SK-MEL-5 (cell line): ENCODE measurements at places on chromosomes 2 and 18. TPM values are rescaled to one million over a fixed set of nuclear protein-coding genes. Genes with fewer than 3 reads are reported as not detected.

DNA sequence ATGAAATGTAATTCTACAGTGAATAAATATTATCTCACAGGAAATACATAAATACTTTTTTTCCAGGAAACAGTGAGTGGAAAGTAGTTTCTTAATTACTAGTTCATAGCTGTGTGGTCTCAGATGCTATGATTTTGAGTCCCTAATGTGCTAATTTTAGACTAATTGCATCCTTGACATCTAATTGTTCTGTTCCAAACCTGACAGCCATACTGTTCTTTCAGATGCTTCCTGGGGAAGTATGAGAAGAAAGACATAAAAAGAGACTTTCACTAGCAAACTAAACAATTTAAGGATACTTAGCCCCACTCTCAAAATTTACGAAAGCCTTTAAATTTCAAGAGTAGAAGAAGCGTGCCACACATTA is 350.9 kb upstream of the CDH20 start:
- DNase-seq: no peak

GRCh38 chr2:206657087-206657486 is 14.8 kb downstream of the FAM237A start:
- DNase-seq: no peak

DNA sequence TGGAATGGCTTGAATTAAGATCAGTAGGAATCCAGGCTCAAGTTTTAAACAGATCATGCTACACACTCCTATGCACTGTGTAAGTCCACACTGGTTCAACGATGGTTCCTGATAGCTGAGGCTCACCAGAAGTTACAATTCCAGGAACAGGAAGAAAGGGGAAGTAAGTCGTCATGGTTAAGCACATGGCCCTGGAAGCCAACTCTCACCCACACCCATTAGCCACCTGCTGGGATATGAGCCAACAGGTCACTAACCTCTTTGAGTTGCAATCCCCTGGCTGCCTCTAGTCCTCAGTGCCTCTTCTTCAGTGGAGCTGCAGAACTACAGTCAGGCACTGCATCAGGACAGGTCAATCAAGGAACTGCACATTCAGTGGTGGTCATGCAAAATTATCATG is 133.5 kb downstream of the TMEM182 start:
- DNase-seq: no peak

Gene NYAP2
- total RNA-seq: not detected in 2 replicates

DNA sequence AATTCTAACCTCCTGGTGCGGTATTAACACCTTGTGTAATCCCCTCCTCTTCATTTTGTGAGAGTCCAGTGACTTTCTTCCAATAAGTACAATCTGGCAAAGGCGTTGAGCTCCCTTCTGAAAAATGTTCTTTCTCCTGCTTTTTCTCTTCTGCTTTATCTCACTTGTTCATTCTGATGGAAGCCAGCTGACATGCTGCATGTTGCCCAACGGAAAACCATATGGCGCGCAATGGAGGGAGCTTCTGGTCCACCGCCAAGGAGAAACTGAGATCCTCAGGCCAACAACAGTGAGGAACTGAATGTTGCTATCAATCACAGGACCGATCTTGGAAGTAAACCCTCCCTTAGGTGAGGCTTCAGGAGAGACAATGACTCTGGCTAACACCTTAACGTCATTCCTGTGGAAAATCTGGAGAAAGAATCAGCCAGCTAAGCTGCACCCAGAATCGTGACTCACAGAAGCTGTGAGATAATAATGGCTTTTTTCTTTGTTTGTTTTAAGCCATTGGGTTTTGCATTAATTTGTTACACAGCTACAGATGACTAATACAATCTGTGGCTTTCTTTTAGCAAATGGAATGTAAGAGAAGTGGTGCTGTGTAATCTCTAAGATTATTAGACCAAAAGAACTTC is 1323.9 kb upstream of the DDX18 start:
- no peak for DNase-seq

Gene INO80C
- total RNA-seq: 1.8 and 2.2 TPM in 2 replicates

Gene NOSTRIN
- total RNA-seq: not detected in 2 replicates

DNA sequence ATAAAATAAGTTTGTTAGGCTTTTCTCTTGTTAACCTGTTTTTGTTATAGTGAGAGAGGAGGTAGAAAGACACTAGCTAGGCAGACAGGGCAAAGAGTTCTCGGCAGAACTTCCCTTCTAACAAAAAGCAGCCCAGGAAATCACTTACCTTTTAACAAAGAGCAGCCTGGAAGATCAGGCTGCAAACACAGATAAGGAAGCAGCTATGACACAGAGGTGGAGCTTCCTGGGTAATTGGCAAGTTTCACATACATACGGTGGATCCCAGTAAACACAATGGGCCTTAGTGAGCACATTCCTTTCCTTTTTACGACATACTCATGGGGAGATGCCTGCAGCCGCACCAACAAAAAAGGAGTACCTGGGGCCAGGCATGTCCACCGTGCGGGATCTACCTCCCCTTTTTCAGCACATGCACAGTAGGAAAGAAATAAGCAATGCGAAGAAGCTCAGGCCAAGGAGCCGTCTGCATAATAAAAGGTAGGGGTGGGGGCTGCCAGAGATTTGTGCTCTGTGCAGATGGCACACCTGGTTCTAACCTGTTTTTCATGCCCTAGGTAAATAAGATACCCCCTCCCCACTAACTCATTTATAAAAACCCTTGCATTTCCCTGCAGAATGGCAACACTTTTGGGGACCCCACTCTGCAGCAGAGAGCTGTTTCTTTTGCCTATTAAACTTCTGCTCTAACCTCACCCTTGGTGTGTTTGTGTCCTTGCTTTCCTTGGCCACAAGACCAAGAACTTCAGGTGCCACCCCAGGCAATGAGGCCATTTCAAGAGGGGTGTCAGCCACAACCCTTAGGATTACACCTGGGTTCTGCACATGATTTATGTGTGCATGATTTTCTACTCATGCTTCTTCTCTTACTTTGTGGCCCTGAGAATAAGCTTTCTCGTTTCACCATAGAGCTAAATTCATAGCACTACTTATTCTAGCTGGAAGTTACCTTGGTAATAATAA is 26.5 kb downstream of the MDH1 start:
- no peak for DNase-seq

DNA sequence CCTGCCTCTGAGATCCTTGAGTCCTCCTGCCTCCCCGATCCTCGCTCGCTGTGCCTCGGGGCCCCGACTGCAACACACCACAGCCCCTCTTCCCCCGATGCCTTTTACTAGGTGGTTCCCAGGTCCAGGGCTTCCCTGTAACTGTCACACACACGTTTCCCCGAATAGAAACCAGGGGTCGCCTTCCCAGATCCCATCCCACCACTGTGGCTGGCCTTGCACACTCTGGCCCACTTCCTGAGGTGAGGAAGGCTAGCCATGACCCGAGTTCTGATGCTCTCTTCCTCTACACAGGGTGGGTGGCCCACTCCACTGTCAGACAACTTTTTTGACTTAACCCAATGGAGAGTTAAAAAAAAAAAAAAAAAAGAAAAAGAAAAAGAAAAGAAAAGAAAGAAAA is 139.6 kb upstream of the ASB18 start:
- no peak for DNase-seq

Gene ACMSD
- total RNA-seq: not detected in 2 replicates

Gene LOXL3
- total RNA-seq: 29.6 and 30.4 TPM in 2 replicates
